ENCODE measurements at places on chromosomes 5 and 9. TPM values are rescaled to one million over a fixed set of nuclear protein-coding genes. Genes with fewer than 3 reads are reported as not detected.

DNA sequence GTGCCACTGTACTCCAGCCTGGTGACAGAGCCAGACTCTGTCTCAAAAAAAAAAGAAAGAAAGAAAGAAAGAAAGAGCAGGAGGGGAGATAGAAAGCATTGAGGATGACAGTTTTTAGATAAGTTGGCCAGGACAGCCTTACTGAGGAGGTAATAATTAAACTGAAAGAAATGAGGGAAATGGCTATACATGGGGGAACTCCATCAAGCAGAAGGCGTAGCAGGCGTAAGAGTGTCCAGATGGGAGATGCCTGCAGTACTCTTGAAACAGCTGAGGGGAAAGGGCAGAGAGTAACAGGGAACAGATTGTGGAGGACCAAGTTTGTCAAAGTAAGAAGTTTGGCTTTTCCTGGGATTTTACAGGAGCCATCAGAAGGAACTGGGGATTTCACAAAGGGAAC lies 57.5 kb downstream of the HMGCS1 start:
- H3K4me1 ChIP-seq = no peaks in the 10 kb centered on the region
- no peak for DNase-seq
- H3K36me3 ChIP-seq = no peaks in the 10 kb centered on the region
- no peak overlapping the region for H3K4me3 ChIP-seq

DNA sequence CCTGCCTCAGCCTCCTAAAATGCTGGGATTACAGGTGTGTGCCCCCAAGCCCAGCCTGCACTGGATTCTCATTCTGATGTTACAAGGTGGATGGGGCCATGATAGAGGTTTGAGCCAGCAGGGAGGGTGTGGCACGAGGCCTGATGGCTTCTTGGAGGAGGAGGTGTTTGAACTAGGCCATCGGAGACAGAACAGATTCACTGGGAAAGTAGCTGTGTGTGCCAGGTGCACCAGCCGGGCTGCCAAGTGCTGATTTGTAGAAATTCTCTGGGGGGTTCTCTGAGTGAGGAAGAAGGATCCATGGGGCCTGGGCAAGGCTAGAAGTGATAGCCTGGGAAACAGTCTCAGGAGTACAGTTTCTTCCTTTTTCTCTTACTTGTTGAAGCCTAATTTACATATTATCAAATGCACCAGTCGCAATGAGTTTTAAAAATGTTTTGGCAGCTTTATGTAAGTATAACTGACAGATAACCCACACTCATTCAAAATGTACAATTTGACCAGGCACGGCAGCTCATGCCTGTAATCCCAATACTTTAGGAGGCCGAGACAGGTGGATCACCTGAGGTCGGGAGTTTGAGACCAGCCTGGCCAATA lies 31.1 kb upstream of the STXBP1 start:
- no peak overlapping the region for H3K27ac ChIP-seq
- H3K4me1 ChIP-seq = peaks cover 26% of the 10 kb centered on the region
- peaks cover 9% of the 10 kb centered on the region for H3K36me3 ChIP-seq
- no peak overlapping the region for H3K4me3 ChIP-seq
- no peak for DNase-seq

GRCh38 chr5:89842531-89842930 lies 567.0 kb downstream of the CETN3 start:
- no peak overlapping the region for H3K4me3 ChIP-seq
- H3K36me3 ChIP-seq = no peaks in the 10 kb centered on the region
- H3K27ac ChIP-seq = no peak overlapping the region
- no peak for DNase-seq

GRCh38 chr9:805151-805550 lies 36.3 kb upstream of the DMRT1 start:
- H3K4me1 ChIP-seq = no peaks in the 10 kb centered on the region
- no peak overlapping the region for H3K4me3 ChIP-seq
- peaks cover 12% of the 10 kb centered on the region for H3K27me3 ChIP-seq

DNA sequence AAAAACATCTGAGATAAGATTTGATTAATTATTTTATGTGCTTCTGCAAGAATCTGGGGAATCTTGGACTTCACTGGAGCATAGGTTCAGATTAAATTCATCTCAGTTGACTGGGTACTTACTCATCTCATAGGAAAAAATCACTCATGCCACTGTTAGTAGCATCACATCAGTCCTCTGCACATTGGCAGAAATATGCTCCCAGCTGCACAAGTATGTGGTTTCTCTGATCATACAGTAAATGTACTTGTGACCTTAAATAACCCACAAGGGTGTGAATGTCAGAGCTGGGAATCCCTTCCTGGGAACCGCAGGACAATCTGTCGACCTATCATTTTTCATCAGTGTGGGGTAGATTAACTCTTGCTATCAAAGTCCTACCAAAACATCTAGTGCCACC lies 203.7 kb upstream of the SLC24A2 start:
- H3K4me1 ChIP-seq = no peaks in the 10 kb centered on the region
- peaks cover 13% of the 10 kb centered on the region for H3K27me3 ChIP-seq
- H3K36me3 ChIP-seq = no peaks in the 10 kb centered on the region
- no peak overlapping the region for H3K27ac ChIP-seq
- DNase-seq = no peak
- H3K4me3 ChIP-seq = no peak overlapping the region

DNA sequence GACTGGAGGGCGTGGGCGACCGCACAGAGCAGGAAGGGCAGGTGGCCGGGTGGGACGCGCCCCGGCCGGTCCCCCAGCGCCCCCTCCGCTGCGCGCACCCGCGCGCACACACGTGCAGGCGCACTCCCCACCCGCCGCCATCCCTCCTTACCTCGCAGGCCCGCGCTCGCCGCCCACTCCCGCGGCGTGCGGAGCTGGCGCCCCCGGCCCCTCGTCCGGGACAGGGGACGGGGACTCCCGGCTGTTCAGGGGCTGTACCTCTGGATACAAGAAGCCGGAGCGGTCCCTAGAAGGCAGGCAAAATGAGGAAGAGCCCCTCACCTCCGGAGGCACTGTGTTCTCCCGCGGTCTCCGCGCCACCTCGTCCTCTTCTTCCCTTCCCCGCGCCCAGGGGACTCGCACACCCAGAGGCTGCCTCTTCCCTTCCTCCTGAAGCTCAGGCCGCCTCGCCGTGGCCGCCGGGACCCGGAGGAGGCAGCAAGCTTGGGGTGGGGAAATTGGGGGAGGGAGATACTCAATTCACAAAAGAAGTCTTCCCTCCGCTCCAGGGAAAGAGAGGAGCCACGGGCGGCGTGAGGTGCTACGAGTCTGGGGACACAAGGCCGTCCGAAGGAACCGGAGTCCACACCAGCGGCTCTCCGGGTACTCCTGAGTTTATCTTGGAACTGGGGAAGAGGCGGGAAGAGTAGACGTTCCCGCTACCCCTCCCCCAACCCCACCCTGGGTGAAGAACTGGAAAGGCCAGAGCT lies 1.4 kb upstream of the GABRB2 start:
- peaks cover 52% of the 10 kb centered on the region for H3K27me3 ChIP-seq
- peak; percentile 18 for DNase-seq
- peak overlapping the region; percentile 50 for H3K4me3 ChIP-seq

GRCh38 chr9:92119586-92119985 lies 4.4 kb upstream of the SPTLC1 start:
- no peaks in the 10 kb centered on the region for H3K4me1 ChIP-seq
- DNase-seq = no peak
- peaks cover 12% of the 10 kb centered on the region for H3K36me3 ChIP-seq
- no peak overlapping the region for H3K4me3 ChIP-seq
- peaks cover 47% of the 10 kb centered on the region for H3K27me3 ChIP-seq

- no peak overlapping the region for H3K27ac ChIP-seq
- DNase-seq = no peak
- H3K4me1 ChIP-seq = peaks cover 19% of the 10 kb centered on the region
- H3K27me3 ChIP-seq = no peaks in the 10 kb centered on the region
- H3K4me3 ChIP-seq = no peak overlapping the region
Measured at GRCh38 chr5:124986667-124987066, 240.2 kb upstream of the ZNF608 start.

The ZDHHC12 gene
- total RNA-seq = 36.5 TPM

The SOHLH1 gene
- total RNA-seq = not detected

The LHX3 gene
- total RNA-seq = not detected

The GBGT1 gene
- not detected for total RNA-seq

The PCSK1 gene
- not detected for total RNA-seq

All from Calu3 (cell line).